T-helper 17 cell (primary cell): ENCODE measurements at places on chromosomes 2 and 18. TPM values are rescaled to one million over a fixed set of nuclear protein-coding genes. Genes with fewer than 3 reads are reported as not detected.

The GCKR gene
- not detected for total RNA-seq

The PPP1R7 gene
- total RNA-seq, result 54.8 TPM

The SPIRE1 gene
- total RNA-seq, result 3.5 TPM

The HOXD10 gene
- not detected for total RNA-seq

The EGR4 gene
- total RNA-seq, result 0.52 TPM

The PMAIP1 gene
- 139 TPM for total RNA-seq

The ZNG1B gene
- 33.3 TPM for total RNA-seq

The FAM161A gene
- 2.1 TPM for total RNA-seq

The LHCGR gene
- total RNA-seq, result not detected

The NT5C1B gene
- not detected for total RNA-seq

DNA sequence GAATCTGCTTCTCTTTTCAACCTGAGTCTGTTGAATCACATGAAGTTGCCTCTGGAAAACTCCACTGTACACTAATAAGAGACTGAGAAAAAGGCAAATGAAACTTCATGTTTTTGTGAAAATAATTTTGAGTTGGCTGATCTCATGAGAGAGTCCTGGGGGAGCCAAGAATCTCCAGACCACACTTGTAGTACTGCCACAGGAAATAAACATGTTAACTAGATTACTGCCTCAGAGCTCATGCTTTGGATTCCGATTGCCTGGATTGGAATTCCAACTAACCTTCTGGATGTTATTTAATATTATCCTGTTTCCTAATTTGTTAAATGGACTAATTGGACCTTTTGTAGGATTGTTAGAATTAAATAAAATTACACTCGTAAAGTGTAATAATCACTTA, 25.2 kb downstream of the NUP35 start:
- DNase-seq, result no peak

GRCh38 chr2:119699016-119699606, 20.1 kb downstream of the TMEM177 start:
- no peak for DNase-seq

DNA sequence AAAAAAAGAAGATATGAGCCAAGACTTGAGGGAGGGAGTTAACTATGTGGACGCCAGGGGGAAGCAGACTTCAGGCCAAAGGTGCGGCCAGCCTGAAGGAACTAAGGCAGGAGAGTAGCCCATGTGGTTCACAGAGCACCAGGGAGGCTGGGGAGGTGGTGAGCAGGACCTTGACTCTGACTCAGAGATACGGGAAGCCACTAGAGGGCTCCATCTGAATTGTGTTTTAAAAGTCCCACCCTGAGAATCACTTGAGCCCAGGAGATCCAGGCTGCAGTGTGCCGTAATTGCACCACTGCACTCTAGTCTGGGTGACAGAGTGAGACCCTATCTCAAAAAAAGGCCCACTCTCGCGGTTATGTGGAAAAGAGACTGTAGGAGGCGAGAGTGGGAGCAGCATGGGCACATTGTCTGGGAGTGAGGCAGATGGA, 12.3 kb downstream of the CEP192 start:
- DNase-seq, result no peak

- DNase-seq, result no peak
Observed at GRCh38 chr2:29449499-29449898, 334.3 kb downstream of the CLIP4 start.

GRCh38 chr2:30786923-30787685, 20.1 kb downstream of the CAPN13 start:
- DNase-seq, result no peak

GRCh38 chr2:88187038-88187676, 17.0 kb downstream of the THNSL2 start:
- no peak for DNase-seq

GRCh38 chr2:162106146-162106551, 32.1 kb upstream of the DPP4 start:
- DNase-seq, result no peak

DNA sequence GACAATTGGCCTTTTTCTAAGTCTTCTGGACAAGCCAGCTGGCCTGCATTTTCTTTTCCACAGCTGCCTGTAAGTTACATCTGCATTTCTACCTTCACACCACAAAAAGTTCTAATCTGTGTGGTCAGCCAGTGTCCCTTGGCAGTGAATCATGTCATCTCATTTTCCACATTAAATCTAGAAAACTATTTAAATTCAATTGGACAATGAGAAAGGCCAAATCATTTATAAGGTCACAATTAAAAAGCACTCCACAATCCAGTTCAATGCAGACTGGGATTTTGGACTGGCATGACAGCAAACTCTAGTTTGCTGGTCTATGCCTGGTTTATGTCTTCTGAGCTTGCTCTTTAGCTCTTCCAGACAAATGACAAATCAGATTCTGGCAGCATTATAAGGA, 494.2 kb upstream of the SPHKAP start:
- no peak for DNase-seq

DNA sequence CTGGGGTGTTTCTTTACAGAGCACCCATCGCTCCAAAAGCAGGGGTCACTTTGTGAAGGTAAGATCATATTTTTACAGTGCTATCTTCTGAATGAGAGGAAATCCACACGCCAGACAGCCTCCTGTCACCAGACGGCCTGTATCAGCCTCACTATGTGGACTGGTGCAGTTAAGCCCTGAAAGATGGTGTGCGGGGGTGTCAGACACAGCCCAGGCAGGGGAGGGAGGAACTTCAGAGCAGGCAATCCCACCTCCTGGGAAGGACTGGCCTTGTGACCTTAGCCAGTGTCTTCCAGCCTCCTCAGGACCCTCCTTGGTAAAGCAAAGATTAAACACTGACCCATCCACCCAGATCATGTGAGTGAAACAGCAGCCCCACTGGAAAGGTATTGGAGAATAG, 249.4 kb upstream of the CTAGE1 start:
- no peak for DNase-seq

- DNase-seq, result no peak
Observed at GRCh38 chr2:44291281-44292248, 16.3 kb downstream of the SLC3A1 start.

DNA sequence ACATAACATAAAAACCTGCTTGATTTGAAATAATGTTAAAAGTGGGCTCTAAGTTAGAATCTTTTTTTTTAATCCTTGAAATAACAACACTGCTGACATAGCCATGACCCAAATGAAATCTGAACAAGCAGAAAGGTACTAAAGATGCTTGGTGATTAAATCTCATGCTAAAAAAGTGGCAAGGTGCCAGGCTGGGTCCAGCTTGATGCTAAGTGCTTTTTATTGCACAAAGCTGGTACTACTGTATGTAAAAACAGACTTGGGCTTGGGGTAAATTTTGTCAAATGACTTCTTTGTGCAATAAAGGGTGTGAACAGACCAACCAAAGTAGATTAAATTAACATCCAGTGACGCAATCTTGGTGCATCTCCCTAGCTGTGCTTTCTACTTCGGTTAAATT, 13.4 kb downstream of the BCL11A start:
- no peak for DNase-seq

GRCh38 chr2:49577041-49577440, 422.7 kb upstream of the FSHR start:
- DNase-seq, result no peak

DNA sequence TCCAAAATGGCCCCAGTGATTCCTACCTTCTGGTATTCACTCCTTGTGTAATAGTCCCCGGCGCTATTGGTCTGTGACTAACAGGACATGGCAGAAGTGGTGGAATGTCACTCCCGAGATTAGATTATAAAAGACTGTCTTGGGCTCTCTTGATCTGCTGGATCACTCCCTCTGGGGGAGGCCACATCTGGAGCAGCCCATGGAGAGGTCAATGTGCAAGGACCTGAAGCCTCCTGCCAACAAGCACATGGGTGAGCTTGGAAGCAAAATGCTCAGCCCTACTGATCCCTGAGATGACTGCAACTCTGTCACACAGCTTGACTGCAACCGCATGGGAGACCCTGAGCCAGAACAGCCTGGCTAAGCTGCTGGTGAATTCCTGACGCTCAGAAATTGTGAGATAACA, 94.3 kb upstream of the GLI2 start:
- DNase-seq, result no peak

DNA sequence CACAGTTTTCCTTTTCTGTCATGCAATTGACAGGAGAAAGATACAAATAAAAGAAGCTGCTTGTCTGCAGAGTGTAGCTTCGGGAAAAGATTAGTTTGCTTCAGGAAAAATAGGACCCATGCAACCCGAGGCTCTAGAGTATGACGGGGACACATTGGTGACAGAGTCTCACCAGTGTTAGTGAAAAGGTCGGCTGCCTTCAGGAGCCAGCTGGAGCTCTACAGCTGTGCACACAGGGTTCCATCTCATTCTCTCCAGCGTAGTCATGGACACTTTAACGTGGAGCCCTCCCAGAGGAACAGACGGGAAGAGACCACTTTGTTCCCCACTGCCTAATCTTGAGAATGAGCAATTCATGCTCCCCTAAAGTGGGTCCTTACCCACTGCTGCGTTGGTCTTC, 42.9 kb downstream of the FECH start:
- no peak for DNase-seq

GRCh38 chr18:41761333-41762018, 193.6 kb upstream of the PIK3C3 start:
- no peak for DNase-seq

- DNase-seq, result no peak
Observed at GRCh38 chr2:46066116-46066515, 231.1 kb upstream of the EPAS1 start.

DNA sequence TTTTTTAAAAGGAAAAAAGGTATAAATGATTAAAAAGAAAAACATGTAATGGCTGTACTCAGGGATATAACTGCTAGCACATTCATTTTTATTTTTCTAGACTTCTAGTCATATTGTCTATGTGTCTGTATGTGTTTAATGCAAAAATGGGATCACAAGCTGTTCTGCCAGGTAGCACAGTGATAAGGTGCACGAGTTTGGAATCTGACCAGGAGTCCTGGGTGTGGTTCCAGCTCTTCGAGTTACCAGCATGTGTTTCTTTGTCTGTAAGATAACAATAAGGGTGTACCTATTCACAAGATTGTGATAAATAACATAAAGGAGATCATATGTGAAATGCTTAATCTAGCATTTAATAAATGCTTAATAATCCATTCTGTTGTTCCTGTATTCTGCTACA, 145.3 kb downstream of the PKP4 start:
- DNase-seq, result no peak

- no peak for DNase-seq
Observed at GRCh38 chr2:44498551-44498950, 136.8 kb downstream of the CAMKMT start.

DNA sequence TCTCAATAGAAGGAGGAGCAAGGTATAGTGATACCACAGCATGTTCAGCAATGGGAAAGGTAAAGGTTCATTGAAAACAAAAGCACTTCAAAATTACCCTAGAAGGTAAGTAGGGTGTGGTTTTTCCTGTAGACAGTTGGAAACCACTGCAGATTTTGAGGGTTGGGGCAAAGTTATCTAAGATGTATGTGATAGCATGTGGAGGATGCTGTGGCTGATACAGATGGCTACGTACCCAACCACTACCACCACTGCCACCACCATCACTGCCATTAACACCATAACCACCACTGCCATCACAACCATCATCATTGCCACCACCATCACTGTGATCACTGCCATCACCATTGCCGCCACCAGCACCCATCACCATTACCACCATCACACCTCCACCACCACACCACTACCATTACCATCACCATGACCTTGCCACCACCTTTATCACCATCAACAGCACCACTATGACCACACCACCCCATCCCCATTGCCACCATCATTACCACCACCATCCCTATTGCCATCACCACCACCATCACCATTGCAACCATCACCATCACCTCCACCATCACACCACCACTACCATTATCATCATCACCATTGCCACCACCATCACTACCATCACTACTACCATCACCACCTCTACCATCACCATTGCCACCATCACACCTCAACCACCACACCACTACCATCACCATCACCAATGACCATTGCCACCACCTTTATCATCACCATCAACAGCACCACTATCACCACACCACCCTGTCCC, 3.7 kb downstream of the TMSB10 start:
- DNase-seq, result no peak

- DNase-seq, result no peak
Observed at GRCh38 chr18:36058674-36059073, 8.7 kb downstream of the RPRD1A start.

DNA sequence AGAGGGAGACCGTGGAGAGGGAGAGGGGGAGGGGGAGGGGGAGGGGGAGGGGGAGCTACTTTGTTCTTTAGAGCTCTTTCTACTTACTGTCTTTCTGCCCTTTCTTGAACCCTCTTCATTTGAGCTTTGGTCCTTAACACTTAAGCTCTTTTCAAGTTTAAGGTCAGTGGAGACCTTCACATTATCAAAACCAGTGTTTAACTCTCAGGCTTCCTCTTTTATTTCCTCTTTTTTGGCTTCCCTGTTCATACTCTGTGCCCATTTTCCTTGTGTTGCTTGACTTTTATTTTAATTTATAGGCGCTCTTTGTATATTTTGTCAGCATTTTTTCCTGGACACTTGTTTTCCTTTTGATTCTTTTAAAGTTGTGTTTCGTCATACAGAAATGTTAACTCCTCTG, 37.1 kb downstream of the ACSL3 start:
- no peak for DNase-seq

- DNase-seq, result no peak
Observed at GRCh38 chr18:4203568-4204437, 251.3 kb downstream of the DLGAP1 start.

GRCh38 chr2:222289278-222290160, 9.3 kb downstream of the PAX3 start:
- no peak for DNase-seq

DNA sequence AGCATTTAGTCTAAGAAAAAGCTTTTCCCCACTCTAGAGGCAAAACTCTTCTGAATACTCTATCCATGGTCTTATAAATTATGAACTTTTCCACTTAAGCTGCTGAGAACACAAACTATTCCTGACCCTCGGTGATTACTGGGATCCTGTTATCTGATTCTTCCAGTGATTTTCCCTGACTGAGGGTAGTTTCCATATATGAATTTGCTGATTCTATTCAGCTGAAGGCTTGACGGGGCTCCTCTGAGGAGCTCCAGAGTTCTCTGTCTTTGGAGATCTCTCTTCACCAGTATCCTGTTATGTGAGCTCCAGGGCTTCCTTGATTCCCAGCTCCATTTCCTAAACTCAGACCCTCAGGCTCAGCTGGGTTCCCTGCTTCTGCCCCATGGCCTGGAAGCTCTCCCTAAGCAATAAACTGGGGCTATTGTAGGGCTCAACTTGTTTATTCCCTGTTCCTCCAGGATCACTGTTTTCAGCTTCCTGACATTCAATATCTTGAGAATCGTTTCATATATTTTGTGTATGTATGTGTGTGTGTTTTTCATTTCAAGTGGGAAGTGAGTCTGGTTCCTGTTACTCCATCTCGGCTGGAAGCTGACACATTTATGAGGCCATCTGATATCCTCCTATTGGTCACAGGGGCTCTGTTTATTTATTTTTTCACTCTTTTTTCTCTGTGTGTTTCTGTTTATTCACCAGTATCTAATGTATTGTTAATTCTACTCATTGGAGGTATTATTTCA, 78.2 kb downstream of the ARHGAP28 start:
- DNase-seq, result no peak

- no peak for DNase-seq
Observed at GRCh38 chr18:50272568-50272967, 6.3 kb upstream of the CFAP53 start.
